ENCODE measurements at places on chromosomes 11 and 22.

DNA sequence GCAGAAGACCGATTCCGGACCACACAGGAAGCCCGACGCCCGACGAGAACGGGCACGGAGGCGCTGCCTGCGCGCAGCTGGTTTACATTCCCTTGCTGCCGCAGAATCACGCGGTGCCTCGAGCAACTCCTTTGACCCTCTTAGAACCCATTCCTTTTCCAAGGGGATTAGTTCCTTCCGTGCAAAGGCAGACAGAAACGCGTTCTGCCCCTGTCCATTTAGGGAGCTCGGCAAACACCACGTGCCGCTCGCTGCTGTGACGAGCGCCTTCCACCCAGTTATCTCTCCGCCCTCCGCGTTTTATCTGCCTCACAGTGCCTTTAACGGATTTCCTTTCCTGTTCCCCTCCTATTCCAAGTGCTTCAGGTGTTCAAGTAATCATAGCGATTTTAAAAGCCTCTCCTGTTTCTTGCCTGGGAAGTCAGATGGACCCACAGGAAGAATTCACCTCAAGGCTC lies 24.1 kb upstream of the MICAL3 start:
- DNase-seq: no peak

GRCh38 chr22:45518580-45518991 lies 15.9 kb downstream of the FBLN1 start:
- DNase-seq: no peak

- no peak for DNase-seq
These were observed 63.6 kb downstream of the DHCR7 start for GRCh38 chr11:71384561-71384960.

GRCh38 chr22:20305894-20306645 lies 13.8 kb downstream of the DGCR6L start:
- DNase-seq: no peak

GRCh38 chr11:70725278-70725677 lies 326.9 kb downstream of the CTTN start:
- no peak for DNase-seq

GRCh38 chr11:73236205-73236765 lies 18.2 kb downstream of the P2RY2 start:
- DNase-seq: no peak

GRCh38 chr11:27913650-27914049 lies 194.3 kb downstream of the KIF18A start:
- DNase-seq: no peak

DNA sequence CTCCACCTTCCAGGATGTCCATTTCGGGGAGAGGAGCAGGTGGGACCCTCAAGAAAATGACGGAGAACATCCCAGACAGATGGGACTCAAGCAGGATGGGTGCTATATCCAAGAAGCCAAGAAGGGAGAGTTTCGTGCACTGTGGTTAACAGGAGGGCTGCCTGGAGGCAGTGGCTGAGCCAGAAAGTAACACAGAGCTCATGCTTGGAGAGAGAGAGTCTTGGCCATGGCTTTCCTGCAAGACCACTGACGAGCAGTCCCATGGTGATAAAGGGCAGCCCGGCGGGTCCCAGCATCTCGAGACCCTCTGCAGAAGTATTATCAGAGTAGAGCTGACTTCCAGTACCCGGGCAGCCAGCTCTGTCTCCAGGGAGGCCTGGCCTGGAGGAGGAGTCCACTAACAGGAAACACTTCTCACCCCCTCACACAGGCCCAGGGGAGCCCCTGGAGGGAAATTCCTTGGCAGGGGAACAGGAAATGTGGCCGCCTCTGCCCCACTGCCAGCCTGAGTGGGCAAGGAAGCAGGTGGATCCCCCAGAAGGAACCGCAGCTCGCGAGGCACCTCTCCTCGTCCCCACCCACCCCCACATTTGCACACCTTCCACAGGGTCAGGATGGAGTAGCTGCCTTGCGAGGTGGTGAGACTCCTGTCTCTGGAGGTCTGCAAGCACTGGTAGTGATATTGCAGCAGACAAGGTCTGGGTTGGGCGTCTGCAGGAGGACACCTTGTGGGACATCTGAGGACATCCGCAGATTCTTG lies 32.2 kb downstream of the CYTH4 start:
- no peak for DNase-seq

GRCh38 chr22:46085828-46086576 lies 64.3 kb upstream of the PPARA start:
- no peak for DNase-seq

DNA sequence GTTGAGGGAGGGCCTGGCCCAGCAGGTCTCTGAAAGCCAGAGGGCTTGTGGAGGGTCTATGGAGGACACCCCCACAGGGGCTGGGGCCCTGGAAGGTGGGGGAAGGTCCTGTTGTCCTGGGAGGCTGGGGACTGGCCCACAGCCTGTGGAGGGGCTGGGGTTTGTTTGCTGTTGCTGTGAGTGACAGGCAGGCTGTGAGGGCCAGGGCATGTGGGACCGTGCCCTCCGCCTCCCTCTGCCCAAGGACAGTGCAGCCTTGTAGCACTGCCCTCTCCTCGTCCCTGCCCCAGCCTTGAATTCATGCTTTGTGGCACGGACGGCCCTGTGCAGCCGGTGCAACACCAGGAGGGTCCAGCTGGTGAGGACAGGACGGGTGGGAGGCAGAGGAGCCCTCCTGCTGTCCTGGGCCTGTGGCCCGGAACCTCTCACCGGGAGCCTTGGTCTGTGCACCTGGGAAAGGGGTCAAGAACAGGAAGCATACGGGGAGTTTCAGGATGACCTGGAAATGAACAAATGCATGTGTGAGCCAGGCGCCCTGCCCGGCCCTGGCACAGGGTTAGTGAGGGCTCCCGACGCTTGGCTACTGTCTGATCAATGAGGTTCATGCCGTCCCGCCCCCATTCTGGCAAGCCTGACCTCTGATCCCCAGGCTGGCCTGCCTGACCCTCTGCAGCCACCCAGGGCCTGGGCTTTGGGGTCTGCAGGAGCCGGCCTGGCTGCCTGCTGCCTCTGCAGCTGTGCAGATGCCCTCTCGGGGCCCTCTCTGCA lies 37.4 kb upstream of the PRODH start:
- DNase-seq: no peak

- no peak for DNase-seq
These were observed 25.7 kb upstream of the CCDC188 start for GRCh38 chr22:20176421-20177085.

DNA sequence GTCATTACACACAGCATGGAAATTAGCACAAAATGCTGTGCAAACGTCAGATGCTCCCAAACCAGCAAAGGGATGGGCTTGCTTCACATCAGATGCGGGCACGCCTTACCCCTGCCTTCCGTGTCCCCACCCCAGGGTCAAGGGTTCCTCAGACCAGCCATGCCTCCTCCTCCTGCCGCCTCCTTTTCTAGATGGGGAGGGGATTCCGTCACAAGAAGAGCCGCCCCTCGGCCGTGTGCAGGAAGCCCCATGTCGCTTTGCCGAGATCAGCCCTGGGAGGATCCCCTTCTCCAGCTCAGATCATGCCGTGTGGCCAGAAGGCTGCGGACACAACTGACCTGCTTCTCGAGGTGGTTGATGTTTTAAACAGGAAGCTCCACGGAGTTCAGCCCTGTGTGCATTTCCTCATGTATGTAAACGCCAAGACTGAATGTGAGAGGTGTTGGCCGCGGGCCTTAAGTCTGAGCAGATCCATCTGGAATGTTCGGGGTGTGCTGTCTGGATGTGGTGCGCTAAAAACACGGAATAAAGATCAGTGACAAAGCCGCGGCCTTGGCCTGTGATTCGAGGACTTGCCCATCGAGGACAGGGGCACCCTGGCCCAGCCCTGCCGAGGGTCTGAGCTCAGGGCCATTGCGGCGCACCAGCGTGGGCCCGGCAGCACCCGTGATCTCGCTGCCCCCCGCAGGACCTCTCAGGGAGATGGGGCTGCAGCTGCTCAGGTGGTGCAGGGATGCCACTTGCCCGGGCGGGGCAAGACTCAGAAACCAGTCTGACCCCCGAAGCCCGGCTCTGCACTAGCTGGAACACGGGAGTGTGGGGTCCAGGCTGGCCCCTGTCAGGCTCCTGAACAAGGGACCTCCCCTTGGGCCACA lies 412.9 kb downstream of the TBC1D22A start:
- DNase-seq: no peak
